Fibroblast of skin of left quadriceps (primary cell): ENCODE measurements at places on chromosomes 12 and 14.

GRCh38 chr14:24944800-24945199, 105.1 kb downstream of the STXBP6 start:
- DNase-seq: no peak

GRCh38 chr14:47389535-47389934, 285.9 kb downstream of the MDGA2 start:
- DNase-seq: no peak

DNA sequence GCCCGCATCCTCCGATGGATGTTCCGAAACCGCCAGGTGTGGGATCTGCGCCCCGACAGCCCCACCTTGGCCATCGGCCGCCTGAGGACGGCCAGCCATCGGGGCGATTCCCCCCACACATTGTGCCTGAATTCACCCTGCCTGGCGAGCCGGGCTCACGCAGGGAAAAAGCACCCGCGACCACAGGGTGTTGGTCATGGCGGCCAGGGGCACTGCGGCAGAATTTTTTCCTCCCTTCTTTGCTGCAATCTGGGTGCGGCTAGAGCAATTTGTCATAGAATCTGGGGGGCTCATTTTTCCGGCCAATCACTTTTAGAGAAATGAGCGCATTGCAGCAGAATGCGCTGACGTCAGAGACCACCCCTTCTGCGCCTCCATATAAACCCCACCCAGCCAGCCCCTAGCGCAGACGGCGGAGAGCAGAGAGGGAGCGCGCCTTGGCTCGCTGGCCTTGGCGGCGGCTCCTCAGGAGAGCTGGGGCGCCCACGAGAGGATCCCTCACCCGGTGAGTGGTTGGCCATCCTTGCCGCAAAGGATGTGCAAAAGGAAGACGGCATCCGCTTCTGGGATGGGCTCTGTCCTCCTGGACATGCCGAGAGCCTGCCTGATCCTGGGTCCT, at the start of gene MEG3:
TSS of gene MEG3 (plus strand) at position 406 of the 619 bp plus-strand sequence.
- peak; percentile 77 for DNase-seq

DNA sequence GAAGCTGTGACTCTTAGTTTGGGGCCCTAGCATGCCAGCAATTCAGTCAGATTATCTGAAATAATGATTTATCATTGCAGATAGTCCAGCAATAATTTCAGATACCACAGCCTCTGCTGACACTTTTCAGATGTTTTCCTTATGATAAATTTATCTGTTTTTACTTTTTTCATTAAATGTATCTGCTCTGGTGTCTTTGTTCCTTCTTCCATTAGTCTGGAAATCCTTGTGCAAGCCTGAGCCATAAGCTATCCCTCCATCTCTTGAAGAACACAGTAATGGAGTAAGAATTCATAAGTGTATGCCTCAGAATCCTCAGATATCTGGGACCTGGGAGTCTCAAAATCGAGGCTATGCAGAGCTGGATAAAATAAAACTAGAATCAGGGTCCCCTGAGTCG, 146.4 kb upstream of the KRR1 start:
- DNase-seq: no peak

DNA sequence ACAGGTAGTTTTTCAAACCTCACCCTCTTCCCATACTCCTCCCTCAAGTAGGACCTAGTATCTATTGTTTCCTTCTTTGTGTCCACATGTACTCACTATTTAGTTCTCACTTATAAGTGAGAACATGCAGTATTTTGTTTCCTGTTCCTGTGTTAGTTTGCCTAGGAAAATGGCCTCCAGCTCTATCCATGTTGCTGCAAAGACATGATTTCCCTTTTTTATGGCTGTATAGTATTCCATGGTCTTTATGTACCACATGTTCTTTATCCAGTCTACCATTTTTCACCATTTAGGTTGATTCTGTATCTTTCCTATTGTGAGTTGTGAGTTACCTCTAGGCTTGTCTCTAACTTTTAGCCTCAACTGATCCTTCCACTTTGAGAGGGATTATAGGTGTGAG, 310.7 kb downstream of the PRKD1 start:
- DNase-seq: no peak

DNA sequence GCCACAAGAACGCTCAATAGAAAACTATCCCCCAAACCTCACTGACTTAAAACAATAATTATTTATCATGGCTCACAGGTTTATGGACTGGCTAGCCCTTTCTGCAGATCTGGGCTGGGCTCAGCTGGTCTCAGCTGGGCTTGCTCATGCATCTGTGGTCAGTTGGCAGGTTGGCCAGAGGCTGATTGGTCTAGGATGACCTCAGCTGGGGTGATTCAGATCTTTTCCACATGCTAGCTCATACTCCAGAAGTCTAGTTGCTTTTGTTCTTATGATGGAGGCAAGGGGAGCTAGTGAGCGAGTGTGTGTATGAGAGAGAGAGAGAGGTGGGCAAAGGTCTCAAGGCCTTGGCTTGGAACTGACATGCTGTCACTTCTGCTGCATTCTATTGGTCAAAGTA, 181.2 kb upstream of the NRXN3 start:
- DNase-seq: no peak

GRCh38 chr12:92595663-92596062, 107.1 kb upstream of the PLEKHG7 start:
- no peak for DNase-seq

DNA sequence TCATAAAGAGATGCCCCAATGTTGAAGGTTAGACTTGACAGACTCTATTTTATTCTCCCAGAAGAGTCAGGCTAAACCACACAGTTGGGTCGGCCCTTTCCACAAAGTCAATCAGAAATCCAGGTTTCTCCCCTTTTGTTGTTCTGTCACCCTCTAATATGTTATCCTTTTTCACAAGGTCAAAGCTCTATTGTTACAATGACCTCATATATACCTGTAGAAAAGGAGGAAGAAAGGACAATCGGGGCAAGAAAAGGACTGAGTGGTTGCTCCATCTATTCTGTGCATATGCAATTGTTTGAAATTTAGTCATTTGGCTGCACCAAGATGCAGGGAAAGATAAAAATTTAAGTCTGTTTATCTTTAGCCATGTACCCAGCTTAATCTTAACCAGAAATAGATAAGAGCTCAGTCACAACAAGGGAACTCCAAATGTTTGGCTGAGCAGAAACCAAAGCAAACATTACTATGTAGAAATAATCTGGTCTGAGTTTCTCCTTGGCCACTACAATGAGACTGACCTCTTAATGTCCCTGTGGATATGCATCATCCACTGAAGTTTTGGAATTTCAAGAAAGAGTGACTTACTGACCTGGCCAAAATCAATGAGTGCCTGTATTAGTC, 503.7 kb downstream of the GALC start:
- no peak for DNase-seq

- no peak for DNase-seq
Measured at GRCh38 chr14:21043387-21043973, 1.3 kb downstream of the RNASE7 start.

DNA sequence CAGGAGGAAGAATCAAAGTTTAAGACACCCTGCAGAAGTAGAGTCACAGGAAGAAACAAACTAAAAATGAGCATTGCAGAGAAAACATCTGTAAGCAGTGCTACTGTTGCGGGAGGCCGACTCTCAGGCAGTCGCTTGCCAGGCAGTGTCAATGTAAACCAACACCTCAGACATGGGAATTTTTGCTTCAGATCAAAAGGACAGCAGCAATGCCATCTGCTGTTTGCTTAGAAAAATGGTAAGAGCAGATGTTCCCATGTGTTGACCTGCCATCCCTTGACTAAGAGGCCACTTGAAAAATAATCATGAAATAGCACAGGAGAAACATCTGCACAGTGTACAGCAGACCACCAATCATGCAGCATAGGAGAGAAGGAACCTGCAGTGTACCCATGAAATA, 196.6 kb downstream of the SLC25A21 start:
- no peak for DNase-seq

DNA sequence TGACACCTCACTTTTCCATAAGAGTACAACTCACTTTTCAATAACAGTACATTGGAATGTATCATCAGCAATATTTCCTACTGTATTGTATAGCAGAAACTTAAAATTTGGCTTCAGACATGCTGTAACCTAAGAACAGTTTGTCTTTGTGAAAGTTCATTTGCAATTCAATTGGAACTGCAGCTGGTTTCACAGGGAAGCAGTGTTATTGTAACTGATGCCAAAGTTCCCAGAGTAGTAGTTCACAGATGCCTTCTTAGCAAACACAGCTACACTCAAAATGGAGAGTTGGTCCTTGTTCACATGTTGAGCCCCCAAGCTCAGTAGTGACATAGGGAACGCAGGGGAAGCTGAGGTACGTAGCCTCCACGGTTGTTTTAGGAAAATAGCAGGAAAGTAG, 23.3 kb downstream of the PPP1R36 start:
- DNase-seq: no peak

DNA sequence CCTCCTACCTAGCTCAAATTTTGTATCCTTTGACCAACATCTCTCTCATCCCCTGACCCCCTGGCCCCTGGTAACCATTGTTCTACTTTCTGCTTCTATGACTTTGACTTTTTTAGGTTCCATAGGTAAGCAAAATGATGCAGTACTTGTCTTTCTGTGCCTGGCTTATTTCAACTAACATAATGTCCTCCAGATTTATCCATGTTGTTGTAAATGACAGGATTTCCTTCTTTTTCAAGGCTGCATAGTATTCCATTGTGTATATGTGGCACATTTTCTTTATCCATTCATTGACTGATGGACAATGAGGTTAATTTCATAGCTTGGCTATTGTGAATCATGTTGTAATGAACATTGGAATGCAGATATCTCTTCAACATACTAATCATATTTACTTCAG, 170.1 kb downstream of the DPY19L2 start:
- no peak for DNase-seq

DNA sequence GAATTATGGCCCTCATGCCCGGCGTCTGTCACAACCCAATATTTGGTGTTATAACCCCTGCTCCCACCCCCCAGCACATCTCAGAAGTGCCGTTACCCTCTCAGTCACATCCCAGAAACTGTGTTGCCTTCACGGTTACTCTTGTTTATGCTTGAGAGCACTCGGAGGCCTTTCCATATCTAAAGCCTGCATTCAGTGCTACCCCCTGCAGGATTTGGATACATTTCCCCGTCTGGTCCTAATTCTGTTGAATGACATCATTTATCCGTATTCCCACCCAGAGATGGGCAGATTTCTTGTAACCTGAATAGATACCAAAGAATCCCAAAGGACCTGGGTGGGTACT, 19.1 kb upstream of the FOS start:
- DNase-seq: peak; percentile 52

DNA sequence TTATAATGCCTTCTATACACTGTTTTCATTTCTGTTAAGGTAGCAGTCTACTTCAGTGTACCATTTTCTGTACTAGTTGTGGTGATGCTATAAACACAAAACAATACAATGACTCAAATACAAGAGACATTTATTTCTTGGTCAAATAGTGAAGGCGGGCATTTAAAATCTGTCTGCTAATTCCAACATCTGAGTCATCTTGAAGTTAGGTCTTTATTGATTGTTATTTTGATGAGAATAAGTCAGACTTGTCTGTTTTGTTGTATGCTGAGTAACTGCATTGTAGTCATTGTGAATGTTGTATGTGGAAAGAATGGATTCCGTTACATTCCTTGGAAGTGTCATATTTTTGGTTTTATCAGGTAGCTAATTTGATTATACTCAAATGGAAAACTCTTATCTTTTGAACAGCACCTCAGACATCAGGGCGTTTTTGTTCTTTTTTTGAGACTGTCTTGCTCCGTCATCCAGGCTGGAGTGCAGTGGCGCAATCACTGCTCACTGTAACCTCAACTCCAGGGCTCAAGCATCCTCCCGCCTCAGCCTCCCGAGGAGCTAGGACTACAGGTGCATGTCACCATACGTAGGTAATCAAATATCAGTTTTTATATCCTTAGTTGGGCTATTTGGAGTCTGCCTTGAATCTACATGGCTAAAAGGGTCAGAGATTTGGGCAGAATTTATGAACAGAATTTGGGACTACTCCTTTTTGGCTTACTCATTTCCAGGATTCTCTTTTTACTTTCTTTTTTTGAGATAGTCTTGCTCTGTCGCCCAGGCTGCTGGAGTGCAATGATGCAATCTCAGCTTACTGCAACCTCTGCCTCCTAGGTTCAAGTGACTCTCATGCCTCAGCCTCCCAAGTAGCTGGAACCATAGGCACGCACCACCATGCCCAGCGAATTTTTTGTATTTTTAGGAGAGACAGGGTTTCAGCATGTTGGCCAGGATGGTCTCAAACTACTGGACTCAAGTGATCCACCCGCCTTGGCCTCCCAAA, 56.8 kb downstream of the PAPLN start:
- no peak for DNase-seq

GRCh38 chr12:64452559-64453329, 824 bp downstream of the TBK1 start:
- DNase-seq: peak; percentile 57

- DNase-seq: no peak
Measured at GRCh38 chr12:130644566-130644965, 71.5 kb downstream of the RIMBP2 start.

DNA sequence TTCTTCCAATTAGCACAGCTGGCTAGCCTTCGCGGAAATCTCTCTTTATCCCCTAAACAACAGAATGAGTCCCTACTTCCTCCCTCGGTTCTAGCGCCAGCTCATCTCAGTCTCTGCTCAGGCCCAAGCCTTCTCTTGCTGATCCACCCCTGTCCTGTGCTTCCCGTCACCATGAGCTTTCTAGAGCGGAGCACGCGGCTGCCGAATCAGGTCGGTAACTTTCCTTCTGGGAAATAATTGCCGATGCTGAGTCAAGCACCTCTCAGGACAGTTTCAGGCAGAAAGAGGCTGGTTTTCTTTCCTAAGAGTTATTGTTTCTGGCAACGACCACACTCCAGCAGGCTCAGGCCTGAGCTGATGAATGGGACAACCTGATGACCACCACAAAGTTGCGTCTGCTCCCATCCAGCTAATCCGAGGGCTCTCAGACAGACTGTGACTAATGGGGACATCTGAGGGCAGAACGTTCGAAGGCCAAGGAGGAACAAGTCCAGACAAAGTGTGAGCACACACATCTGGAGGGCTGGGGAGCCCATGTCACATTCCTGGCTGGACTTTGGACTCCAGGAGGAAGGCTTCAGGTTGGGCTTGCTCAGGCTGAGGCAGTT, 13.6 kb upstream of the GPR68 start:
- no peak for DNase-seq

GRCh38 chr12:102816816-102817434, 100.1 kb downstream of the PAH start:
- DNase-seq: no peak

DNA sequence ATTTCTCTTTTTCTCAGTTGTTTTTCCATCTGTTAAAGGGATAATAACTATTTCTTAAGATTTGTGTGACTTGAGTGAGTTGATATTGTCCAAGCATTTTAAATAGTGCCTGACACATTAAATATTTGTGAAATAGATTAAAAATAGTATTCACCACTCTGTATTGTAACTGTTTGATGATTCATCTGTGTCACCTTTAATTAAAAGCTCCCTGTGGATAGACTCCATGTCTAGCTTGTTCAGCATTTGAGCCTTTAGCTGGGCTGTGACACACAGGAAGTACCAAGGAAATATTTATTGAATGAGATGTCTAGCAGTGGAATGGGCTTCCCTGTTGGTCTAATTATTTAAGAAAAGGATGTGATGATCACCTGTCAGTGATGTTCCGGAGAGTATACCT, 1.8 kb upstream of the GLIPR1L2 start:
- peak; percentile 14 for DNase-seq

DNA sequence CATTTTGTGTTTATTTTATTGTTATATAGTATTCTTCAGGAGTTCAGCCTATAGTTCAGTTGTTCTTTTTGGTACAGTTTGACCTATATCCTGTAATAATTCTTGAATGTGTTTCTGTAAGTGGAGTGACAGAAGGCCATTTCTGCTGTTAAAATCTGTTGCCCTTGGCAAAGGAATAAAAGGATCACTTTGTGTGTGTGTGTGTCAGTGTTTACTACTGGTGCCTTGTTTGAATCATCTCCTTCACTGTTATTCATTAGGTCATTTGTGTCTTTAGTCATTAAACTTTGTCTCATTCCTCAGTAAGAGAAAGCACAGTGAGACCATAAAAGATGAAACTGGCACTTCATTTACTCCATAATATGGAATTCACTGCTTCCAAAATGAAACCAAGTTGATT, 130.7 kb downstream of the TMTC2 start:
- no peak for DNase-seq
